CD8-positive, alpha-beta memory T cell (primary cell): ENCODE measurements at places on chromosomes 2 and 18.
A peak's percentile ranks its signal among the peaks of the same experiment; 100 is the strongest.

GRCh38 chr2:20443276-20443920 is 3.5 kb upstream of the RHOB start:
- peak; percentile 32 for DNase-seq
- peaks cover 4% of the 10 kb centered on the region for H3K27me3 ChIP-seq
- no peaks in the 10 kb centered on the region for H3K36me3 ChIP-seq
- peaks cover 12% of the 10 kb centered on the region for H3K4me1 ChIP-seq
- H3K4me3 ChIP-seq: no peak overlapping the region

GRCh38 chr2:145273840-145274239 is 753.9 kb upstream of the ZEB2 start:
- H3K36me3 ChIP-seq: no peaks in the 10 kb centered on the region
- no peak overlapping the region for H3K27ac ChIP-seq

DNA sequence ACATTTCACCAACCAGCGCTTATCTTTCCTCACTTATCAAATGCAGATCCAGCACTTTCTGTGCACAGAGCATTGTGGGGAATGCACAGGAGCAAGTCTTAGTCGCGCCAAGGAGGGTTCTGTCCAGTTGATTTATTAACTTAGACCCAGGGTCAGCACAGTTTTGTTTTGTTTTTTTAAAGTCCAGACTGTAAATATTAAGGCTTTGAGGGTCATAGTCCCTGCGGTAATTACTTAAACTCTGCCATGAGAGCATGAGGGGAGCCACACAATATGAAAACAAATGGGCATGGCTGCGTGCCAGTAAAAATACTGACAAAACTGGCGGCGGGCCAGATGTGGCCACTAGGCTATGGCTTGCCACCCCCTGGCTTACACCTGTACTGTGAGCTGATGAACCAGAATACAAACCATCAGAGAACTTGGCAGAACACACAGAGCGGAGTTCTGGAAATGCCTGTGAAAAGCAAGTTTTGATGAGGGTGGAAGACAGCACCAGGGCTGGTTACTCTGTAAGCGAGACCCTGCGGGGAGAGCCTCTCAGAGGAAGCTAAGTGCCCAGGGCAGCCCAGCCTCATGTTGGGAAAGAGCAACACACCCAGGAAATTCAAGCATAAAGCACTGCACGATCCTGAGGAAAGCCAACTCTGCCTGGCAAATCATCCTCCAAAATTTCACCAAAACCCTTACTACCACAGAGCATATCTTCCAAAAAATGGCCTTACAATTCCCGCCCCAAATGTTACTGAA is 43.6 kb downstream of the L3MBTL4 start:
- DNase-seq: no peak
- no peak overlapping the region for H3K27ac ChIP-seq
- no peaks in the 10 kb centered on the region for H3K27me3 ChIP-seq
- H3K4me1 ChIP-seq: no peaks in the 10 kb centered on the region
- no peak overlapping the region for H3K4me3 ChIP-seq
- no peaks in the 10 kb centered on the region for H3K36me3 ChIP-seq

GRCh38 chr2:46559261-46559660 is 79.9 kb downstream of the TMEM247 start:
- H3K4me1 ChIP-seq: peaks cover 10% of the 10 kb centered on the region
- no peaks in the 10 kb centered on the region for H3K27me3 ChIP-seq
- H3K27ac ChIP-seq: no peak overlapping the region
- no peak for DNase-seq
- no peaks in the 10 kb centered on the region for H3K36me3 ChIP-seq

DNA sequence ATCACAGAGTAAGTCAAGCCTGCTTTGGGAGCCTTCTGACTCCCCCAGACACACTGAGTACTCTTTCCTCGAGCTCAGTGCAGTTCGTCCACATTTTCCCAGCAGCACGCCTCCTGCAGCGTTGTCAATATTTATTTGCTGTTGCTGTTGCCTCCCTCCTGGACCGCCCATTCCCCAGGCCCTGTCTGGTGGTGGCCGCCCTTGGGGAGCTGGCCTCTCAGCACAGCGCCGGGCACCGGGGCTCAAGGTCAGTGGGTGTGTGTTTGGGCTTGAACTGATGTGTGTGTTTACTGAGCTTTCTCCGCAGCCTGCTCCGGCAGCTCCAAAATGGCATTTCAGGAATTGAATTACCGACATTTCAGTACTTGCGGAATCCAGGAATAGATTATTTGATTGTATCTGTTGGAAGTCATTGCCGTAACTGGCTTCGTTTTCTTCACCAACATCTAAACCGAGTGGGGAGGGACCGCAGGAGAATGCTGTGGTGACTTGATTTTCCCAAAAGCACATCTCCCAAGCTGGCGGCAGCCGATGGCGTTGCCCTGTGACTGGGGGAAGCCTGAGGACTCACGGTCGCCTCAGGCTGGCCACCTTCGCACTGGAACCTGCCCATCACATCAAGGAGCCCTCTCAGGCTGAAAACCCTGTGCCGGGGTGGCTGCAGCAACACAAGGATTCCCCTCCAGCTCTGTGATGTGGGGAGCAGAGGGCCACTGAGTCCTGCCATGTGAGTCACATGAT is 66.0 kb downstream of the HPCAL1 start:
- no peak for DNase-seq
- no peak overlapping the region for H3K27ac ChIP-seq
- H3K4me3 ChIP-seq: no peak overlapping the region
- no peaks in the 10 kb centered on the region for H3K36me3 ChIP-seq
- H3K4me1 ChIP-seq: peaks cover 7% of the 10 kb centered on the region

- DNase-seq: no peak
- H3K27me3 ChIP-seq: no peaks in the 10 kb centered on the region
- no peaks in the 10 kb centered on the region for H3K36me3 ChIP-seq
- H3K27ac ChIP-seq: no peak overlapping the region
- H3K4me3 ChIP-seq: no peak overlapping the region
These were observed 763.5 kb upstream of the CELF4 start for GRCh38 chr18:38329145-38329544.

DNA sequence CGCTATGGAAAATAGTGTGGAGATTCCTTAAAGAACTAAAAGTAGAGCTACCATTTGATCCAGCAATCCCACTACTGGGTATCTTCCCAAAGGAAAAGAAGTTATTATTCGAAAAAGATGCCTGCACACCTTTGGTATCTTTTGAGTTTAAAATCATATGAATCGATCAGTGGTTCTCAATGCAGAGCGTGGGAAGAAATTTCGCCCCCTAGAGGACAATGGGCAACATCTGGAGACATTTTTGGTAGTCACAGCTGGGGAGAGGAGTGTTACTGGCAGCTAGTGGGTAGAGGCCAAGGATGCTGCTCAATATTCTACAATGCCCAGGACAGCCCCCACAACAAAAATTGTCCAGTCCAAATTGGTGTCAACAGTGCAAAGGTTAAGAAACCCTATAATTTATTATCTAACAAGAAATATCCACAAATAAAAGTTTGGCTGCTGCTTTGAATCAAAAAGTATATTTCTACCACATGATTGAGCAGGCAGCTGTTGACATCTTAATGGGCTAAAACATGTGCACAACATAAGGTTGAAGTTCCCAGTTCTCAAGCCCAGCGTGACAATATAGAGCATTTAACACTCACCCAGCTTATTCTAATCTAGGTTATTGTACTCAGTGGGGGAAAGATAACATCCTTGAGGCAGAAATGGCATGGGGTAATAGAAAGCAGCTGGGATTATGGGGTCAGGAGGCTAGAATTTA is 425.7 kb downstream of the LRATD1 start:
- H3K27ac ChIP-seq: no peak overlapping the region
- no peaks in the 10 kb centered on the region for H3K4me1 ChIP-seq
- H3K36me3 ChIP-seq: no peaks in the 10 kb centered on the region
- no peak for DNase-seq

GRCh38 chr2:230827774-230828271 is 36.9 kb upstream of the ITM2C start:
- H3K4me1 ChIP-seq: no peaks in the 10 kb centered on the region
- no peak overlapping the region for H3K27ac ChIP-seq
- no peak for DNase-seq
- no peak overlapping the region for H3K4me3 ChIP-seq
- H3K36me3 ChIP-seq: no peaks in the 10 kb centered on the region

- DNase-seq: no peak
- peaks cover 49% of the 10 kb centered on the region for H3K4me1 ChIP-seq
- H3K4me3 ChIP-seq: no peak overlapping the region
- H3K27me3 ChIP-seq: no peaks in the 10 kb centered on the region
These were observed 29.6 kb downstream of the EDAR start for GRCh38 chr2:108959401-108959800.

DNA sequence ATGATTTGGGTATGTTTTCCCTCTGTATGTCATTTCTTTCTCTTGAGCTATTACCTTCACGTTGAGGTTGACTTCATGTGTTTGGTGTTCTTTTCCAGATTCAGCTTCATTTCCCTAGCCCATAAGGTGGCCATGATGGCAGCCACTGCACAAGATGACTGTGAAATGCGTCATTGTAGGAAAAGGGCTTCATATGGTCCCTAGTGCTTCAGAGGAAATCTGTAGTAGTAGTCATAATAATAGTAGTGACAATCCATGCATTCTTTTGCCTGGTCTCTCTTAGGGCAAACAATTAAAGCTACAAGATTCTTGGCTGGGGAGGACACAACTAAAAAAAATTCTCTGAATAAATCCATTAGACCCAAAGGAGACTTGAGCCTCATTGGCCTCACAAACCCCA is 28.4 kb downstream of the AOX1 start:
- DNase-seq: no peak
- no peak overlapping the region for H3K27ac ChIP-seq
- H3K27me3 ChIP-seq: no peaks in the 10 kb centered on the region
- H3K4me1 ChIP-seq: no peaks in the 10 kb centered on the region
- H3K36me3 ChIP-seq: no peaks in the 10 kb centered on the region

GRCh38 chr18:77002496-77002895 is 130.1 kb downstream of the MBP start:
- no peak overlapping the region for H3K4me3 ChIP-seq
- no peaks in the 10 kb centered on the region for H3K36me3 ChIP-seq
- no peaks in the 10 kb centered on the region for H3K27me3 ChIP-seq

DNA sequence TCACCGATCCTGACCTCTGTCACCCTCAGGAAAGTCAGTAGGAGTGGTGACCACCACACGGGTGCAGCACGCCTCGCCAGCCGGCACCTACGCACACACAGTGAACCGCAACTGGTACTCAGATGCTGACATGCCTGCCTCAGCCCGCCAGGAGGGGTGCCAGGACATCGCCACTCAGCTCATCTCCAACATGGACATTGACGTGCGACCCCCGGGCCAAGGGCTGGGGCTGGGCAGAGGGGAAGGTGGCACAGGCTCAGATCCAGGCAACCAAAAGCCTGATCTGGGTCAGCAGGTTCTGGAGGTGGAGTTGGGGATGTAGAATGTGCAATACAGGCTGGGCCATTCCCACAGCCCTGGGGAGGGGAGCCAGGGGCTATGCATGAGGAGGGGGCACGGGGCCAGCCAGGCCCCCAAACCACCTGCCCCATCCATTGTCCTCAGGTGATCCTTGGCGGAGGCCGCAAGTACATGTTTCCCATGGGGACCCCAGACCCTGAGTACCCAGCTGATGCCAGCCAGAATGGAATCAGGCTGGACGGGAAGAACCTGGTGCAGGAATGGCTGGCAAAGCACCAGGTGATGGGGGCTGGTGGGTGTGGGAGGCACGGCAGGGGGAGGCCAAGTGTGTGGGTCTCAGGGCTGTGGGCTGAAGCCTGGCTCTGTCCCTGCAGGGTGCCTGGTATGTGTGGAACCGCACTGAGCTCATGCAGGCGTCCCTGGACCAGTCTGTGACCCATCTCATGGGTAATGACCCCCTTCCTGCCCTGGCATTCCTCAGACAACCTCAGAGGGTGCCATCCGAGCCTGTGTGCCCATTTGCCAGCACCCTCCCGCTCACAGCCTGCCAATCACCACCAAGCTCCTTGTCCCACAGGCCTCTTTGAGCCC is 1.4 kb downstream of the ALPI start:
- no peaks in the 10 kb centered on the region for H3K27me3 ChIP-seq
- H3K36me3 ChIP-seq: no peaks in the 10 kb centered on the region
- H3K27ac ChIP-seq: no peak overlapping the region
- H3K4me1 ChIP-seq: no peaks in the 10 kb centered on the region
- H3K4me3 ChIP-seq: no peak overlapping the region

- H3K4me1 ChIP-seq: no peaks in the 10 kb centered on the region
- H3K27me3 ChIP-seq: no peaks in the 10 kb centered on the region
These were observed 17.2 kb downstream of the EPHA4 start for GRCh38 chr2:221554769-221555493.

- no peak overlapping the region for H3K27ac ChIP-seq
- no peaks in the 10 kb centered on the region for H3K36me3 ChIP-seq
- H3K4me1 ChIP-seq: no peaks in the 10 kb centered on the region
- DNase-seq: no peak
- H3K4me3 ChIP-seq: no peak overlapping the region
These were observed 255.2 kb downstream of the ACKR3 start for GRCh38 chr2:236824836-236825235.

DNA sequence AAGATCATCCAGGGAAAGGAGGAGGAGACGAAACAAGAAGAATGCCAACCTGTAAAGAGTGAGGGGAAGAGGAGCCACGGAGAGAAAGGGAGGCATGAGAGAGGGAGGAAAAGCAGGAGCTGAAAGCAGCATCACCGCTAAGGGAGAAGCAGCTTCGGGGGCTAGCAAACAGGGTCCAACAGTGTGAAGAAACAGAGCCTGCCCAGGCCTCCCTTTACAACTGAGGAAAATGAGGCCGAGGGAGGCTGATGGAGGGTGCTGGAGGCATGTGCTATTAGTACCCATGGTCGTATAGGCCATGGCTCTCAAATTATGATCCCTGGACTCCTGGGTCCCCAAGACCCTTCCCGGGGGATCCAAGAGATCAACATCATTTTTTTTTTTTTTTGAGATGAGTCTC is 50.4 kb upstream of the ASPRV1 start:
- H3K27me3 ChIP-seq: no peaks in the 10 kb centered on the region
- no peaks in the 10 kb centered on the region for H3K4me1 ChIP-seq
- no peaks in the 10 kb centered on the region for H3K36me3 ChIP-seq
- H3K4me3 ChIP-seq: no peak overlapping the region

GRCh38 chr2:57759131-57759530 is 287.5 kb upstream of the VRK2 start:
- no peak overlapping the region for H3K27ac ChIP-seq
- H3K4me3 ChIP-seq: no peak overlapping the region
- peaks cover 3% of the 10 kb centered on the region for H3K27me3 ChIP-seq
- no peaks in the 10 kb centered on the region for H3K36me3 ChIP-seq
- peaks cover 4% of the 10 kb centered on the region for H3K4me1 ChIP-seq

GRCh38 chr18:77733292-77733903 is 483.8 kb downstream of the GALR1 start:
- H3K27me3 ChIP-seq: no peaks in the 10 kb centered on the region
- no peaks in the 10 kb centered on the region for H3K36me3 ChIP-seq
- no peak overlapping the region for H3K27ac ChIP-seq
